ENCODE measurements at places on chromosomes 5 and 9. TPM values are rescaled to one million over a fixed set of nuclear protein-coding genes. Genes with fewer than 3 reads are reported as not detected.

Gene TTC16
- polyA plus RNA-seq, result 0.03 TPM

Gene PNPLA7
- polyA plus RNA-seq, result 3.6 TPM

Gene ZNF354C
- 7.4 TPM for polyA plus RNA-seq

Gene ZSWIM6
- polyA plus RNA-seq, result 7.8 TPM

Gene PAM
- polyA plus RNA-seq, result 90.5 TPM

Gene BAAT
- polyA plus RNA-seq, result 1.7 TPM

Gene CREB3
- polyA plus RNA-seq, result 23.5 TPM

Gene ACOT12
- 0.22 TPM for polyA plus RNA-seq

Gene CARD9
- polyA plus RNA-seq, result 0.82 TPM

Gene DIAPH1
- polyA plus RNA-seq, result 20.1 TPM

Gene RETREG1
- 69.5 TPM for polyA plus RNA-seq

Gene ASS1
- polyA plus RNA-seq, result 38.9 TPM

Gene PCDHGA4
- 1.0 TPM for polyA plus RNA-seq

Gene PCDHA1
- polyA plus RNA-seq, result 0.10 TPM

Gene PFN3
- not detected for polyA plus RNA-seq

Gene DHX29
- 26.6 TPM for polyA plus RNA-seq

Gene VPS13A
- 21.3 TPM for polyA plus RNA-seq

Gene RGS7BP
- 8.9 TPM for polyA plus RNA-seq

Gene HRCT1
- 2.1 TPM for polyA plus RNA-seq

Gene OTP
- not detected for polyA plus RNA-seq

Gene PDE6A
- polyA plus RNA-seq, result 0.06 TPM

Gene PAX5
- 0.25 TPM for polyA plus RNA-seq

Gene KIF3A
- polyA plus RNA-seq, result 8.6 TPM

Gene TLX3
- polyA plus RNA-seq, result not detected

Gene SCGB3A2
- polyA plus RNA-seq, result not detected

Gene DAPK1
- polyA plus RNA-seq, result 20.6 TPM

Gene GABBR2
- 0.82 TPM for polyA plus RNA-seq

Gene SPATA31E1
- not detected for polyA plus RNA-seq

Gene GPR107
- polyA plus RNA-seq, result 33.4 TPM

Gene TMEM174
- polyA plus RNA-seq, result not detected

Gene CDKN2A
- 0.30 TPM for polyA plus RNA-seq

Gene RNF183
- polyA plus RNA-seq, result not detected

Gene FCHSD1
- 6.5 TPM for polyA plus RNA-seq

Gene EIF4E1B
- not detected for polyA plus RNA-seq

Gene KLHL3
- polyA plus RNA-seq, result 4.4 TPM

Gene SLC6A7
- 0.30 TPM for polyA plus RNA-seq

Gene OBP2B
- not detected for polyA plus RNA-seq

Gene ZNF484
- 5.0 TPM for polyA plus RNA-seq

Gene CFAP77
- polyA plus RNA-seq, result not detected

Gene THBS4
- polyA plus RNA-seq, result 198 TPM

Gene DOCK2
- polyA plus RNA-seq, result 2.6 TPM

Gene EGFLAM
- polyA plus RNA-seq, result 46.6 TPM

Measured in forelimb muscle (tissue), 1 donor.